ENCODE measurements at places on chromosomes 5 and 9.

GRCh38 chr9:111451570-111451969, 32.6 kb downstream of the ECPAS start:
- no peak for DNase-seq

DNA sequence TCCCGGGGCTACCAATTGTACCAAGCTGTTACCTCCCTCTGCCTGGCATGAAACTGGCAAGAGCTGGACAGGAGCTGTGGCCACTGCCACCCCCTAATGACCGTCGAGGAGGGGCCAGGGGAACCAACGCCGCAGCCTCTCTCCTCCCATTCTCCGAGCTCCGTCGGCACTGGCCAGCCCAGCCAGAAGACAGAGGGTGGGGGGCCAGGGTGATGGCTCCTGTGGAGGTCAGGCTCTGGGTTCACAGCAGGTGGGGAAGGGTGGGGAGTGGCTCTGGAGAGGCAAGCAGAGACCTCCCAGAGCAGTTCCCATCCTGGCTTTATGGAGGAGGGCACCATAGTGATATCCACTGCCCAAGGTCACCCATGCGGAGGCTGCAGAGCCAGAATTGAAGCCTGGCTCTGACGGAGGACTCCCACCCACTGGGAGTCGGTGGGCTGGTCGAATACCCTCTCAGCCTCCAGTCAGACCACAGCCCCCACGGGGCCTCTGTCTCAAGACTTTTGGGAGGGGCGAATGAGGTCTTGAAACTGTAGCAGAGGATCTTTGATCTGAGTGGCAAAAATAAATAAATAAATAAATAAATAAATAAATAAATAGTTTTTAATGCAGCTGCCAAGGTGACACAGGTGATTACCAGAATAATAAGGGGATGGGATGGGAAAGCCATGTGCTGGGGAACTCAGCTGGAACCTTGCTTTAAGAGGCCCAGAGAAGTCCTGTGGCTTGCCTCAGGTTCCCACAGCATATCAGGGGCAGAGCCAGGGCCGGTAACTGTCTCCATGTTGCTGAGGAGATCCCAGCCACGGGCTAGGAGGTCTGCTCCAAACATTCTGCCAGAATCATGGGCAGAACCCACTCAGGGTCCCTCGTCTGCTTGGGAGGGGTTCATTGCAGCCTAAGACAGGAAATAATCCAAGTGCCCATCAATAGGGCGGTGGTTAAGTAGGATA, 42.5 kb upstream of the NEURL1B start:
- DNase-seq = no peak

DNA sequence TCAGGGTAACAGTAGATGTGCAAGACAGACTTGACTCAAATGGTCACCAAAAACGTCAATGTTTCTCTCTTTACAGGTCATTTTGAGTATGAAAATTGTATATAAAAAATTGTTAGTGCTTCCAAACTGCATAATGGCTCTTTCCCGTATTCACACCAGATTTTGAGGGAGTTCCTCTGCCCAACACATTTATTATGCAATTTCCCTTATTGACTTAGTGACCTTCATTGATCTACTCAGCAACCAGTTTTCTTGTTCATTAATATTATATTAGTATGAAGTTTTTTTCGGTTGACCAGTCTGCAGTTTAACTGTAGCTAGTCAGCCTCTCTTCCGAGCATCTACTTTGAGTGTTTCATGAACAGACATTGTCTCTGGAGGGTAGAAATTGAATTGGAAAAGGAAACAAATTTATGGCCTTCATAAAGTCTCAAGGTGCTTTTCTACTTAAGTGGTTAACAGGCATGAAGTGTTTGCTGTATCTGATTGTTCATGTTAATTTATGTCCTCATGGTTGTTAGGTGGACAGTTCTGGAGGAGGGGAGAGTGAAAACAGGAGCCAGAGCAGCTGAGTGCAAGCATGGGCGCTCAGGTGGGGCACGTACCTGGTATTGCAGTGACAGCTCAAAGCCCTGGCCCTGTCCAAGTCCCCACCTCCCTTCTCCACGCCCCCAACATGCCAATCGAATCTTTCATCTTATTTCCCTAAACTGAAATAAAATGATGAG, 240.2 kb downstream of the RFK start:
- DNase-seq = no peak

DNA sequence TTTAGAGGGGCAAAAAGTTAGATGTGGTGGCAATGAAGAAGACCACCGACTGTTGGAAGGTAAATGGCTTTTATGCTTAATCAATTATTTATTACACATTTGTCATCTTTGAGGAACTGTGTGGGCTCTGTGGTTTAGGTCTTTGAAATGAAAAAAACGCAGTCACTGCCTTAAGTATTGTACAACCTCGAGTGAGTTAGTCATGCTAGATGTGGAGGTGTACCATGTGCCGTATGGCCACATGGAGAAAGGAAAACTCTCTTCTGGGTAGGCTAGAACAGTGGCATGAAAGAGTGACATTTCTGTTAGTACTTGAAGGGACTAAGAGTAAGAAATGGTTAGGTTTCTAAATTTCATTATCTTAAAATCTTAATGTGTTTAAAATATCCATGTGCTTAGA, 166.1 kb downstream of the HACD4 start:
- DNase-seq = no peak

DNA sequence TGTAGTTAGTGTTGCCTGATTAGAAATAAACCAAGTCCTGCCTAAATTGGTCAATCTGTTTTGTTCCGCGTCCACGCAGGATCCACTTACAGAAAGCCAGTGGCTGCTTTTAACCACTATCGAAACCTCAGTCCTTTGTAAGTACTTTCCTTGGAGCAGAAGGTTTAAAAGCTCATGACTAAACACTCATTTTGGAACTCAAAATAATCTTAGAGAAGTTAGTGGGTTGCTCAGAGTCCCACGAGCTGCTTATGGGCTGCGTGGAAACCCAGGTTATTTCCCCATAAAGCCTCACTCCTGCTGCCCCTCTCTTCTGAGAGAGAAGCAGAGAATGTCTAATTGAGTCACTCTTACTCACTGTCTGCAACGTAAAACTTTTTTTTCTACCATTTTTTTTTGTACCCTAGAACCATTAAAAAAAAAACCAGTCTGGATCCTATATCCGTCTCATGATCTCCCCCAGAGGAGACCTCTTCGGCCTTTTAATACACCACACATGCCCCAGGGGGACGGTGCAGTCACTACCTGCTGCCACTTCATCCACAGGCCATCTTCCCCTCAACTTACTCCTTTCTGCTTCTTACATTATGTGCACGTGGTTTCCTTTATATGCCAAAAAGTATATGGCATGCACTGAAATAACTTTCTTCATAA, 7.6 kb downstream of the BASP1 start:
- DNase-seq = no peak

- DNase-seq = no peak
Observed at GRCh38 chr5:150339165-150339564, 18.3 kb upstream of the TCOF1 start.

- DNase-seq = no peak
Observed at GRCh38 chr5:72392326-72392733, 72.2 kb downstream of the PTCD2 start.

DNA sequence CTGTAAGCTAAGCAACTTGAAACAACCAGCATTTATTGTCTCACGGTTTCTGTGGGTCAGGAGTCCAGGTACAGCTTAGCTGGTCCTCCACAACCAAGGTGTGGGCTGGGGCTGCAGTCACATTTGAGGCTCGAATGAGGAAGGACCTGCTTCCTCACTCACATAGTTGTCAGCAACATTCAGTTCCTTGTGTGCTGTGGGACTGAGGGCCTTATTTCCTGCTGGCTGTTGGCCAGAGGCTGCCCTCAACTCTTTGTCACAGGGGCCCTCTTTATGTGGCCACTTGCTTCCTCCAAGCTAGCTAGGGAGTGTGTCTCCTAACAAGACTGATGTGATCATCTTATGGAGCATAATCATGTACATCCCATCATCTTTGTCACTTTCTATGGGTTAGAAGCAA, 29.2 kb upstream of the SEMA4D start:
- DNase-seq = no peak

DNA sequence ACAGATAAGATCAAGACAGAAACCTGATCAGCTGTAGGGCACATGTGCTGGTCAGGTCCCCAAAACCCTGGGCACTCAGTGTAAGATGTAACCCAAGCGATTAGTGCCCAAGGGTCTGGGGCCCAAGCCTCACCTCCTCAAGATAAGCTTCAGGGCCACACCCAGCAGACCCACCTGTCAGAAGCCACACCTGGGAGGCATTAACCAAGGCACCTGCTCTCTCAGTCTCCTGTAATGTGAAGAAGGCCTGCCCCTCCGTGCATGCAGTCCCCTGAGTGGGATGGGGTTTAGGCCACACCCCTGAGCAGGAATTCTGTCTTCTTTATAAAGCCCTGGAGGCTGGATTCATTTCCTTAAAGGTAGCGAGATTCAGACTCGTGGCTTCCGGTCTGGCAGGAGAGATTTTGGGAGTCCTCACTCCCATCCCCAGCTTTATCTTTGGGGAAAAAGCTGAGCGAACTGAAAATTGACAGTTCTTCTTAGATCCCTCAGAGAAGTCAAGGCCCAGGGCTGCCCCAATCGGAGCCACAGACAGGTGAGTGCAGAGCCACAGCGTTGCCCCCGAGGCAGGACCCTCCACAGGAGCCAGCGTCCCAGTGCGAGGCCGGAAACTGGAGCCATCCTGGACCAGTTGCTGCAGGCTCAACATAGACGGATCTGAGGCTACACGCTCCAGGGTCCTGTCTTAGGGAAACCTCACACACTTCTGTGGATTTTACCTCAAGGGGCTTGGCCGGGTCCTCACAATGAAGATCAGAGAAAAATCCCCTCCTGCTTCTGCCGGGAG, 357.6 kb upstream of the IRX4 start:
- DNase-seq = no peak

- DNase-seq = no peak
Observed at GRCh38 chr5:39427633-39428032, 2.9 kb upstream of the DAB2 start.

DNA sequence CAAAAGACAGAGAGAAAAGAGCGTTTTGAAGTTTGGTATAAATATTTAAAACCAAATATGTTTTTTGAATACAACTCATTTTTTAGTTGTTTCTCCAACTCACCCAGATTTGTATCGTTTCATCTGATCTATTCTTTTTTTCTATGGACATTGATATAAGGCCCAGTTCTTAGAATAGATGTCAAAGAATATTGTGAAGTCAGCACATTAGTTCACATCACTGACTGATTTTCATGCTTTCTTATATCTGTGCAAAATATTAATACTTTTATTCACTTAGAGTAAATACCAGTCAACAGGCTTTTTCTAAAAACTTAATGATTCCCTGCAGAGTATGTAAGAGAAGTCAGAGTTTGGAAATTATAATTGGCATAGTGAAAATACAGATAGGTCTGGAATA, 254.4 kb upstream of the PTPRD start:
- DNase-seq = no peak

- DNase-seq = no peak
Observed at GRCh38 chr5:140602147-140602546, 30.8 kb downstream of the CD14 start.

DNA sequence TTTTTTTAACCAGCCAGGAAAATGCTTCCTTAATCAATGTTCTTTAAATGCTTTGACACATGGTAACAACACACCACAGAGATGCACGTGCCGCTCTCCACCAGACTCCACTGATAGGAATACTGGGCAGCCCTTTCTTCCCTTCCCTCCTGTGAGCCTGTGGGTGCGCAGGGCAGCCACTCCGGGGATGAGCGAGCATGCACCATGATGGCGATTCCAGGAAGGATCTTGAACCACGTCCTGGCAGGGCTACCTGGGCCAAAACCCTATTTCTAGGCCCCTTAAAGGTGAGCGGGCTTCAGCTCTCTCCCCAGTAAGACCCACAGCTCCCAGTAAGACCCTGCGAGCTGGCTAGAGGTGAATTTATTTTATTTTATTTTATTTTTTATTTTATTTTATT, 128.2 kb downstream of the MVB12B start:
- DNase-seq = no peak

DNA sequence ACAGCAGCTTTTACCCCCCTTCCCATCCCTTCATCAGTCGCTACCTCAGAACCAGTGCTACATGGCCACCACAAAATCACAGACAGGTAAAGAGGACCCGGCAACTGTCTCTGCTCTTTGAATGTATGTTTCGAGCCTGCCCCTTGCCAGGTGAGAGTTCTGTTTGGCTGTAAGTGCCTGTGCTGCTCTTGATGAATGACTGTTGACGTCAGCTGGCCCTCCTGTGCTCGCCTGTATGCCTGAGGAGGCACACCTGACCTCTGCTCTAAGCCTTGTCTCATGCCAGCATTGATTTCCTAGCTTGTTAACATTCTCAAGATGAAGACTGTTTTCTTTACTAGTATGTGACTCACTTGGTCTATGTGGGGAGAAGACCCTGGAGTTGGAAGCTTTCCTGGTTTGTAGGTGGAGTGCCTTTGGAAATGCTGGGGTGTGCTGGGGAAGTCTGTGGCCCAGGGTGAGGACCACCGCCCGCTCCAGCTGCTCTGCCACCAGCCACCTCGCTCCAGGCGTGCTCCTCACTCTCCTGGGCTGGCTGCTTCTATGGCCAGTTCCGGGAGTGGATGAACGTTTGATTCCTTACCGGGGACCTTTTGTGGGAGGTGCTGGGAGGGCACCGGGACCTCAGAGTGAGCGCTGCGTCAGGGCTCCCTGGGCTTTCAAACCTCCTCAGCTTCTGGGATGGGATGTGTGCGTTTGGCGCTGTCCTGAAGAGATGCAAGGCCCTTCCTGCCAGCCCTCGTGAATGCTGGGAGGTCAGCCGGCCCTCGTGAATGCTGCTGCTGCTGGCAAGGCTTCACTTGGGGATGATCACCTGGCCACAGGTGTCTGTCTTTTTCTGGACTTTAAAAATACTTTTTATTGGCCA, 109.9 kb downstream of the EHMT1 start:
- no peak for DNase-seq

DNA sequence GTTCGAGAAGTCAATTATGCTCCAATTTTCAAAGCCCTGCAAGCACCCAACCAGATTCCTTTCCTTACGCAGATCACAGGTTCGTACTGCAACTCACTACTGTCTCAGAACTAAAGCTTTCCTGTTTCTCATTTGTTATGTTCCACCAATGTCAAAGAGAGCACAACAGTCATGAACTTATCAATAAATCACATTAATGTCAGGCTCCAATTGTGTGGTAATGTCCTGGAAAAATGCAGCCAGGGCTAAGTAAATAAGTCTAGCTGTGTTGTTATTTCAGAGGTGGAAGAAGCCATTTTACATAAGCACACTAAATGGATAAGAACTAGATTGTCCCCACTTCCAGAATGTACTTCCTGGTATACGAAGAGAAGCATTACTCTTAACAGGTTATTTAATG, 488.6 kb upstream of the PTGER4 start:
- no peak for DNase-seq

DNA sequence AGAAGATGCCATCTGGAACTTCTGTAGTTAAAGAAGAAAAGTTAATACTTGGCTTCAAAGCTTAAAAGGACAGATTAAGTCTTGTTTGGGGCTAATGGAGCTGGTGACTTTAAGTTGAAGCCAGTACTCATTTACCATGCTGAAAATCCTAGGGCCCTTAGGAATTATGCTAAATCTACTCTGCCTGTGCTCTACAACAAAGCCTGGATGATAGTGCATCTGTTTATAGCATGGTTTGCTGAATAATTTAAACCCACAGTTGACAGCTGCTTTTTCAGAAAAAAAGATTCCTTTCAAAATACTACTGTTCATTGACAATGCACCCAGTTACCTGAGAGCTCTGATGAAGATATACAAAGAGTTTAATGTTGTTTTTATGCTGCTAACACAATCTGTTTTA, 393.5 kb downstream of the MAT2B start:
- DNase-seq = no peak
